ENCODE measurements at places on chromosomes 11 and 22.

GRCh38 chr22:49726701-49727101 is 101.0 kb downstream of the BRD1 start:
- DNase-seq: no peak

GRCh38 chr11:134586726-134587125 is 174.7 kb upstream of the B3GAT1 start:
- DNase-seq: no peak

DNA sequence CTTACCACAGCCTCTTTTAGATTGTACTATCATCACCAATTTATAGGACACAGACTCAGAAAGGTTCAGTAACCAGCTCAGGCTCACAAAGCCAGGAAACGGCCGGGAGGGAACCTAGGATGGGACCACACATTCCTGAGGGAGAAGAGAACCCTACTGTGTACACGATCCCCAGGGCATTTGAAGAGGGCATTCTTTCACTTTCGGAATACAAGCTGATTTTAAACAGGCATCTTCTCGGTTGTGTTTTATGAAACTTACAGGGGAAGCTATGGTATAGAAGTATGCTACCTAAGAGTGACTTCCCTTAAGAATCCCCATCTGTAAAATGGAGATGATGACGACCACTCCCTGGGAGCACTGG is 19.0 kb downstream of the SMCO4 start:
- no peak for DNase-seq

DNA sequence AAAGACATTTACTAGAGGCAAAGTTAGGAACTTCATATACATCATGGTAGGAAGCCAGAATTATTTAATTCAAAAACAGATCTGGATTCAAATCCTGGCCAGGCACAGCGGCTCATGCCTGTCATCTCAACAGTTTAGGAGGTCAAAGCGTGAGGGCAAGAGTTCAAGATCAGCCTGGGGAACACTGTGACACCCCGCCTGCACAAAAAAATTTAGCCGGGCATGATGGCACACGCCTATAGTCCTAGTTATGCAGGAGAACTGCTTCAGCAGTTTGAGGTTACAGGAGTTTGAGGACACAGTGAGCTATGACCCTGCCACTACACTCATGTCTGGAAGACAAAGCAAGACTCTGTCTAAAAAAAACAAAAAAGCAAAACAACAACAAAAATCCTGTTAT is 8.9 kb downstream of the MRTFA start:
- DNase-seq: no peak

Data from inflammatory macrophage treated with lipopolysaccharide for 1 hour (primary cell).